ENCODE measurements at places on chromosomes 7 and 10.
A peak's percentile ranks its signal among the peaks of the same experiment; 100 is the strongest.

- DNase-seq = no peak
Observed at GRCh38 chr7:47625861-47626715, 44.2 kb upstream of the TNS3 start.

GRCh38 chr10:45379891-45380540 is 6.0 kb downstream of the ALOX5 start:
- no peak for DNase-seq

GRCh38 chr7:158563911-158564662 is 23.5 kb downstream of the PTPRN2 start:
- no peak for DNase-seq

DNA sequence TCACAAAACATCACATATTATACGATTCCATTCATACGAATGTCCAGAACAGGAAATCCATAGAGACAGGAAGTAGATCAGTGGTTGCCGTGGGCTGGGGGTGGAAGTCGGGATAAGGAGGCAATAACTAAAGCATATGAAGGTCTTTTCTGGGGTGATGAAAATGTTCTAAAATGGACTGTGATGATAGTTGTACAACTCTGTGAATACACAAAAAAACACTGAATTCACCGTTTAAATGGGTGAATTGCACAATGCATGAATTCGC is 3.2 kb upstream of the INSIG1 start:
- DNase-seq = no peak

DNA sequence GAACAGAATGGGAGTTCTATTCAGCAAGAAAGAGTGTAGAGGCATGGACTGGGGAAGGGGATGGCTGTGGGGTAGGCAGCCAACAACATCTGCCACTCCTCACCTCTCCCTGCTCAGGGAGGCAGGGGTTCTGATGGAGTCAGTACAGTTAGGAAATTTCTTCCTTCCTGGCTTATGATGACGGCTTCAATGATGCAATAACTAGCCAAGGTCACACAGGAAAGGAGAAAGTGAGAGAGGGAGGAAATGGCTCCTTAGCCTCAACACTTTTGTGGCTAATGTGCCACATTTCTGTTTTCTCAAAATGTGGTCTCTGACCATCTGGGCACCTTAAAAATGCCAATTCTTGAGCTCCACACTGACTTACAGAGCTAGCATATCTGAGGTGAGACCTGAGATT is 79.3 kb upstream of the PDZD8 start:
- no peak for DNase-seq

DNA sequence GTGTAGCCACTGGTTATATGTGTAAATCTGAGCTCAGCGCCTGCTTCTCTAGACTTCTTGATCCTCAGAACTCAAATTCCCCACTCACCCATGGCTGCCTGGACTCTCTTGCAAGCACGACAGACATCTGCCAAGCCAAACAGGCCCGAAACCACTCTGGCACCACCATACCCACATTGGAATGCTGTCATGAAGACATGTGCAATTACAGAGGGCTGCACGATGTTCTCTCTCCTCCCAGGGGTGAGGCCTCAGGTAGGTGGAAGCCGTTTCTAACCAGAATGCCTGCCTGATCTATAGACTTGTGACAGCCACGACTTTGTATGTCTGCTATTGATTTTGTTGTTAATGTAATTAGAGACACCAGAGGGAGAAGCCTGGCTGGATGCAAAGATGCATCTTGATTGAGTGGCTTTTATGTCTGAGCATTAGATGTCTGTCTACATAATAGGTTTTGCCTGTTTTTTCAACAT is 4.0 kb downstream of the BAMBI start:
- DNase-seq = no peak

GRCh38 chr7:113963356-113963755 is 44.5 kb upstream of the PPP1R3A start:
- no peak for DNase-seq

GRCh38 chr10:35448687-35449662 is 112.7 kb downstream of the CCNY start:
- DNase-seq = no peak

GRCh38 chr7:17299483-17299991 is 1.1 kb downstream of the AHR start:
- peak; percentile 38 for DNase-seq

GRCh38 chr7:158735935-158736334 is 31.3 kb upstream of the NCAPG2 start:
- DNase-seq = no peak

GRCh38 chr7:80480566-80480965 is 31.3 kb downstream of the GNAT3 start:
- DNase-seq = no peak

DNA sequence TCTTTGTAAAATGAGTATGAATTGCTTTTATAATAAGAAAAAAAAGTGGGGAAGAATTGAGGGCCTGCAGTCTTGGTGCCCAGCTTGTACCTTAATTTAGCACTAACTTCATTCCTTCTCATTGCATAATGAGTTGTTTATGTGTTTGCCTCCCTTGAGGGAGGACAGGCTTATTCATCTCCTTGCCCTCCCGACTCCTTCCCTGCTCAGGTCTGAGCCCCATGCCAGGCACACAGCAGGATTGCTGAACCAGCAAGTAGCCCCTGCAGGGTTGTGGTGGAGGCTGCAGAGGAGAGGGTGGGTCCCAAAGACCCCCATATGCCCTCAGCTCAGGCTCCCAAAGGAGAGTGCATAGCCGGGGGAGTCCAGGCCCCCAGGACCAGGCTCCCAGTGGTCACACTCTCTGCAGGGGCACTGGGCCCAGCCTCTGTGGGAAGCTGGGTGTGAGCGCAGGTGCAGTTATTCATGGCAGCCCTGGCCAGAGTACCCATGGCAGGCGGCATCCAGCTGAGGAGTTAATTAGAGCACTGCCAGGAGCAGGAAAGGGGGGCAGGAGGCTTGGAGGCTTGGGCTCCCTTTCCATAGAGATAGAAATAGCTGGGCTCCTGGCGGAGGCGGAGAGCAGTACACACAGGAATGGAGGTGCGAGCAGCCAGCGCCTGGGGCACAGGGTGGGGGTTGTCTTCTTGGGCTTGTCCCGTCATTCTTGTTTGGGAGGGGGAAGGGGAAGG is 28.2 kb upstream of the GOLGA7B start:
- DNase-seq = no peak

GRCh38 chr7:50832744-50833143 is 50.0 kb upstream of the GRB10 start:
- no peak for DNase-seq

GRCh38 chr10:3955955-3956617 is 171.1 kb upstream of the KLF6 start:
- no peak for DNase-seq

GRCh38 chr7:140653319-140654108 is 12.9 kb upstream of the DENND2A start:
- peak; percentile 54 for DNase-seq

DNA sequence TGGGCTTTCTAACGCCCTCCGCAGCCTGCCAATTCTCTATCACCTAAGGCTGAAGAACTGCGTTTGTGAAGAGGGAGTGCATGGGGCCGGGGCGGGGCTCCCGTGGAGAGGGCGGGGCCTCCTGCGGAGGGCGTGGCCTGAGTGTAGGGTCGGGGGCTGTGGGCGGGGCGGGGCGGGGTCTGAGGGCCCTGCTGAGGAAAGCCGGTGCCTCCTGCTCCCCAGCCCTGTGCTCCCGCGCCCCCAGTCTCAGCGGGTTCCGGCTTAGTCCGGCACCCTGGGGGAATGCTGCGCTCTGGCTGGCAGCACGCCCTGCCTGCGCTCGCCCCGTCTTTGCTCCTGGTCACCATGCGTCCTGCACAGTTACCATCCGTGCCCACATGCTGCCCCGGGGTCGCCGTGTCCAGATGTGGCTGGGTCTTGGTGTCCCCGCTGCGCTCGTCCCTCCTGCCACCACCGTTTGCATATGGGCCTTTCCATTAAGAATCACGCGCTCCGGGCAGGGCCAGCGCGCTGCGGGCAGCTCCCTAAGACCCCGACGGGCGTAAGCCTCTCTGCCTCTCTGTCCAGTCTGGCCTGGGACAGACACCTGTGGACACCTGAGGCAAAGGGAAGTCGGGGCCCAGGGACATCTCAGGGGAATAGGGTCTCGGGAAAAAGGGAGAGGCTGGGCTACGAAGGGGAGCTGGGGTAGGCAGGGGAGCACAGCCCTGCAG is 144.0 kb upstream of the RET start:
- peak; percentile 31 for DNase-seq

GRCh38 chr7:46848944-46849343 is 733.0 kb downstream of the TNS3 start:
- no peak for DNase-seq

DNA sequence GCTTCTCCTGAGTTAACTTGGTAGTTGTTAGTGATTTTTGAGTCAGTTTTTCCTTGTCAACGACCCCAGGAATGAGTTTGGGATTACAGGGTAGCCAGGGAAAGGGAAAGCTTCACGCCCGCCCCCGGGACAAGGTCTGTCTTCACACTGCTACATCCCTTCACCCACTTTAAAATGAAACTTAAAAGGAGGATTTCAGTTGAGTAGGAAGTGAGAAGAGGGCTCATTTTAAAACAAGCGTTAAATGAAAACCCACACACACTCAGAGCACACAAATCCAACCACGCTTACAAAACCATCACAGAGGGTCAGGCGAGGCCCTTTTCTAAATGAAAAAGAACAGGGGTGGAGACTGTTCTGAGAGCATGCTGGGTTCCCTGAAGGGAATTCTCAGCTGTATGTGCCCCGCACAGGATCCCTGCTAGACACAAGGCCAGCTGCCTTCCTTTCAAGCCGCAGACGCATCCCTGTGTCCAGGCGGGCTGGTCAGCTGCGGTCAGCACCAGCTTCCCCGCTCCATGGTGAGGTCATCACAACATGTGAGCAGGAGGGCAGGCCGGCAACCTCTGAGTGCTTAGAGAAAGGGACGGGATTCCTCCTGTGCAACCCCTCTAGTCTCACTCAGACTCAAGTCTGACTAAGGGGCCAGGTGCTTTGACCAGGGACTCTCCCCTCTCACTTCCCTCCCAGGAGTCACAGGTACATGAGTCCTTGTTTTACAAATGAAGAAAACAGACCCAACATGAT is 111.8 kb downstream of the EGFR start:
- no peak for DNase-seq

GRCh38 chr10:86316990-86317389 is 49.6 kb downstream of the GRID1 start:
- no peak for DNase-seq

DNA sequence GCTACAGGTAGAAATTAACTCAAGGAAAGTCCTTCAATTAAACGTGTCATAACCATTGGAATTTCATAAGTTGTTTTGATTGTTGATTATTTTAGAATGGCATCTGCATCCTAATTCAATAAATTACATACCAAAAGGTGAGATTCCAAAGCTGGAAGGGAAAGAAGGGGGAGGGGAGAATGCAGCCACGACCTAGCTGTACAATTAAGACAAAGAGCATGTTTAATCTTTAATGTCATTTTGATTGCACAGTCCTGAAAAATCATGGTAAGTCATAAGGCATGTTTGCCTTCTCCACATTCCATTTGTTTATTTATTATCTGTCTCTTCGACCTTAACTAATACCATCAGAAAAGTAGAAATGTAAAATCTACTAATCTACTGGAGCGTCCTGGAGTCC is 358.1 kb downstream of the FRMD4A start:
- DNase-seq = no peak

DNA sequence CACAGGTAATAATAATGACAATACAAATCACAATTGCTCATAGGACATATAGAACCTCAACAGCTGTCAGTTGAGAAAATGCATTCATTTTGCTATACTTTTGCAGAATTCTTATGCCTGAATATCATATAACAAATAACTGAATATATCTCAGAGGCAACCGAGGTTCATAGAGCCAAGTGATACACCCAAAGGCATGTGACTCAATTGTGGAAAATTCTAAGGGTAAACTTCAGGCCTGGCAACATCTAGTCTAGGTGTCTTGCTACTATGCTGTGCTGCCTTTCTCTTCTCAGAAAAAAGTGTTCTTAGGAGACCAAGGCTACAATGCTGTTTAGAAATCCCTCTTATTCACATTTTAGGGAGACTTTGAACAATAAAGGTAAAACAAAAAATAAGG is 270.7 kb downstream of the BAMBI start:
- no peak for DNase-seq

- DNase-seq = no peak
Observed at GRCh38 chr7:109092268-109092667, 522.6 kb downstream of the DNAJB9 start.

DNA sequence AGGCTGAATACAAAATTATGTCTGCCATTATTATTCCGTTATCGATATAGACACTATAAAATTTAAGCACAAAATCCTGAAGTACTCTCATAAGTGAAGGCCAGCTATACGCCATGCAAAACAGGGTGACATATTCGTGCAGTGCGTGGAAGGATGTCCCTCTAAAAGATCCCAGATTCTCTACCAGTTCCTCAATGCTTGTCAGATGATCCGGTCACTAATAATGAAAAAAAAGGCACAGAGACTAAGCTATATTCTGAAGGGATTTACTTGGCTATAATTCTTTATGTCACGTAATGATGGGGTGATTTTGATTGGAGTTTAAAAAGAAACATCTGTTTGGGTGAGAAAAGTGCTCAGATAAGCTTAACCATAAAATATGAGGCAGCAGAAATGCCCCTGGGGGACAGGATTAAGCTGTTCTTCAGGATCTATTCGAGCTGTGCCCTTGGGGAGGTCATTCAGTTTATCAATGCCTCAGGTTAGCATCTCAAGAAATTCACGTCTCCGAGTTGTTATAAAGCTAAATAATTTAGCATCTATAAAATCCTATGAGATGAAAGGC is 229.7 kb upstream of the PITRM1 start:
- DNase-seq = no peak

DNA sequence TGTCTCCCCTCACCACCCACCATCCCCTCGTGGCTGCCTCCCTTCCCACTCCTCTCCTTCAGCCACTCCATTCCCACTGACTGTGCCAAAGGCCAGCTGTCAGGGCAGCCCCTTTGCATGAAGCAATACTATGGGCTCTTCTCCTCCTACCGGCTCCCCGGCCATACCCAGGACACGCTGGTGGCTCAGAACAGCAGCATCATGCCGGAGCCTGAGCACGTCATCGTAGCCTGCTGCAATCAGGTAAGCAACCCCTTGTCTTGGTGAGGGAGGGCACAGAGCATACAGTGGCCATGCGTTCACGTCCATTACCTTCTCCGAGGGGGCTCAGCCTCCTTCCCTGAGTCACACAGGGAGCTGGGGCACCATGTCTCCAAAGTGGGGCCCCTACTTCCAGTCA is 11.6 kb downstream of the CHAT start:
- DNase-seq = no peak
